ENCODE measurements at places on chromosomes 7 and 10. TPM values are rescaled to one million over a fixed set of nuclear protein-coding genes. Genes with fewer than 3 reads are reported as not detected.

DNA sequence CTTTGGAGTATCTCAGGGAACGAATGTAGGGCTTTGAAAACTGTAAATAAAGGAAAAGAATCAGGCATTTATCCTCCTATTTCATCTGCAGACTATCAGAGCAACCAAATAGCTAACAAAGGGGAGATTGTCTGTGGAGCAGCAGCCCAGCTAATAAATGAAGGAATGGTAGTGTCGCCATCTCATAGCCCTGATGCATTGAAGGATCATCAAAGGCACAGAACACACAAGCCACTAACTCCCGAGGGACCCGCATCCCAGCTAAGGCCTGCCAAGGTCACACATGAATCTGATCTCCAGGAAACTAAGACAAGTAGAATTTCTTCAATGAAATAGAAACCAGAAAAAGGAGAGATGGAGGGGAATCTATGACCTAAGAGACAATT, 38.2 kb downstream of the CALML5 start:
- H3K27me3 ChIP-seq, result no peaks in the 10 kb centered on the region
- H3K4me3 ChIP-seq, result no peak overlapping the region
- DNase-seq, result no peak
- H3K27ac ChIP-seq, result no peak overlapping the region

DNA sequence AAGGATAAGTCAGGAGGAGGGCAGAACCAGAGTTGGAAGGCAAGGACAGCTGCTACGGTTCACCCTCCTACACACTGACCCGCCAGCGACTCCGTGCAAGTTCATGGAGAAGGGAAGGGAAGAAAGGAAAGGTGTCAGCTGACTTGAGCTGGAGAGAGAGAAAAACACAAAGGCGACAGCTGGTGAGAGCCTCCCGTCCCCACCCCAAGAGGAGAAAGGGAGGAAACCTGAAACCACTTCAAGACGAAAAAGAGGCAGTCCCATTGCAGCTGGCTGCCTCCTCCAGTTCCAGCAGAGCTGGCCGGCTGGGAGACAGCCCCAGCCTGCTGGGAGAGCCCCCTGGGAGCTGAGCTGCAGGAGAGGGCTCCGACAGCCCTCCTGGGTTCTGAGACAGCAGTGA, 75.2 kb downstream of the PARD3 start:
- peaks cover 22% of the 10 kb centered on the region for H3K4me1 ChIP-seq
- H3K36me3 ChIP-seq, result no peaks in the 10 kb centered on the region
- no peak overlapping the region for H3K4me3 ChIP-seq
- H3K27me3 ChIP-seq, result no peaks in the 10 kb centered on the region

GRCh38 chr10:26557641-26558014, 119.5 kb downstream of the APBB1IP start:
- no peak for DNase-seq
- H3K4me1 ChIP-seq, result no peaks in the 10 kb centered on the region
- H3K27me3 ChIP-seq, result no peaks in the 10 kb centered on the region
- H3K36me3 ChIP-seq, result no peaks in the 10 kb centered on the region

DNA sequence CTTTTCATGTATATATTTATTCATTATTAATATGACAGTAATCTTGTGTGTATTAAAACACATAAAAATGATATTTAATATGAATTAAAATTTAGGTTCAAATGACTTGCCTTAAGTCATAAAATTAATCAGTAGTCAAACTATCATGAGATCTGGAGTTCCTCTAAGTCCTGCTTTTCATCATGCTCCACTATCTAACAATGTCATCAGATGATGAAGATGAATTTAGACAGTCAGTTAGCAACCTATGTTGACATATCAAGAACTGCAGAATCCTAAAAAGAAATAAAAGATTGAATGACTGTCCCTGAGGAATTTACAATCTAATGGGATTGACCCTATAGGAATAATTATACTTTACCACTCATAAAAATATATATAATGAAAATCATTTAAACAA, 7.1 kb downstream of the CABCOCO1 start:
- no peak overlapping the region for H3K4me3 ChIP-seq
- no peaks in the 10 kb centered on the region for H3K4me1 ChIP-seq
- no peak for DNase-seq

- no peaks in the 10 kb centered on the region for H3K27me3 ChIP-seq
- H3K4me1 ChIP-seq, result no peaks in the 10 kb centered on the region
- no peak overlapping the region for H3K4me3 ChIP-seq
Measured at GRCh38 chr10:28788762-28789161, 111.4 kb downstream of the BAMBI start.

DNA sequence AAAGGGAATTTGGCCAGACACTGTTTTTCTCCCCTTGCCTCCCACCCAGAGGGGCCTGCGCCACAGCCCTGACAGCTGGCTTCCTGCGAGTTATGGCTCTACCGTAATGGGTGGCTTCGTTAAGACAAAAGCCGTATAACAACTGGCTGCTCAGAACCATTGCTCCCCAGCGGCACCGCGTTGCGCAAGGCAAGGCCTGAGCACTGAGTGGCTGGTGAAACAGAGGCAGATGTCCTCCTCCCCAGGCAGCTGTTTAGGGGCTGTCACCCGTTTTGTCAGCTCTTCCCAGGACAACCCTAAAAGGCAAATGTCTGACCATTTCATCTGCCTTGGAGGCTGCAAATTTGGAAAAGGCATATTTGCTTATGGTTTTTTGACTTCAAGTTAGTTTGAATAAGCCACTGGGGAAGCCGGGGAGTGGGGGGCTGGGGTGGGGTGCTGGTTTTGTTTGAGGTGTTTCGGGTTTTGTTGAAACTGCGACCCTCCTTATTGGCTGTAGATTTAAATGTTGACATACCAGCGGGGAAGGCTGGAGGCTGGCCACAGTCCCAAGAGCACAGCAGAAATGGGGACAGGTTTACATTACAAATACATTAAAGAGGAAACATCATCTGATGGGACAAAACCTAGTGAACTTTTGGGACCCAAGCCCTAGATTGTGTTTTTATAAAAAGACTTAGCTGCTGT, 681 bp upstream of the SPOCK2 start:
- no peaks in the 10 kb centered on the region for H3K36me3 ChIP-seq
- H3K27ac ChIP-seq, result no peak overlapping the region
- peaks cover 17% of the 10 kb centered on the region for H3K4me1 ChIP-seq
- H3K4me3 ChIP-seq, result no peak overlapping the region

DNA sequence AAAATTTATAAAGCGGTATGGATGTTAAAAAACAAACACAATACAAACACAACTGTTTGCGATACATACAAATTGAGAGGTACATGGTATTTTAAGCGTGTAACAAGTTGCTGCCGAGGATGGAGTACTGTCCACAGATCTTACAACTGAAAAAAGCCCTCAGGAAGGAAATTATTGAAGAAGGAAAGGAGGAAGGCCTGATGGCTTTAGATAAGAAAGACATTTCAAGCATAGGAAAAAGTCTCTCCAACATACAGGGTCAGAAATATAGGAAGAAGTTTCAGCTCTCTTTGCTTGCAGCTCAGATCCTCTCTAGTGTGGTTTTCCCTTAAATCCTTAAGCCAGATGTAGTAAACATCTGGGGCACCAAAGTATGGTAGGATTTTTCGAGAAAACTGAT, 25.0 kb downstream of the RBM28 start:
- no peaks in the 10 kb centered on the region for H3K36me3 ChIP-seq
- no peak overlapping the region for H3K27ac ChIP-seq
- no peak overlapping the region for H3K4me3 ChIP-seq

GRCh38 chr7:9600974-9601373, 1167.6 kb downstream of the NXPH1 start:
- no peak overlapping the region for H3K4me3 ChIP-seq
- no peaks in the 10 kb centered on the region for H3K4me1 ChIP-seq
- H3K27me3 ChIP-seq, result no peaks in the 10 kb centered on the region
- no peak for DNase-seq
- H3K36me3 ChIP-seq, result no peaks in the 10 kb centered on the region

- DNase-seq, result no peak
- no peak overlapping the region for H3K27ac ChIP-seq
- no peaks in the 10 kb centered on the region for H3K36me3 ChIP-seq
- H3K4me1 ChIP-seq, result no peaks in the 10 kb centered on the region
- H3K4me3 ChIP-seq, result no peak overlapping the region
Measured at GRCh38 chr7:106883456-106884026, 18.5 kb downstream of the PIK3CG start.

GRCh38 chr7:123787220-123788007, 38.6 kb upstream of the WASL start:
- H3K27ac ChIP-seq, result no peak overlapping the region
- H3K4me1 ChIP-seq, result no peaks in the 10 kb centered on the region
- no peaks in the 10 kb centered on the region for H3K27me3 ChIP-seq
- DNase-seq, result no peak
- H3K4me3 ChIP-seq, result no peak overlapping the region

DNA sequence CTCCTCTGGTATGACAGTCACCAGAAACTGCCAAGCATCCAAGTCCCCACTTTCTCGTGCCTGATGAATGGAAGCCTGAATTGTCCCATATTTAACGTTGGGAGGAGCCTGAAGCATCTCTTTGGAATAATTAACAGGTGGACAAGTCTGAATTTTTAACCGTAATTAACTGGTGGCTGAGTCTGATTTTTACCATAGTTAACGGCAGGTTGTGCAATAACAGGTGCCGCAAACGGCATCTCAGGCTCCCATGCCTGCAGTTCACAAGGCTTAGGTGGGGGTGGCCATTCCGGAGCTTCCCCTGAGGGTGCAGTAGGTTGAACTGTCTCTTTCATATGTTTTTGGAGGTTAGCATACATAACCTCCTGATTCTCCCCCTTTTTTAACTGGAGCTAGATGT, 2.0 kb upstream of the GIMAP4 start:
- no peak overlapping the region for H3K27ac ChIP-seq
- H3K4me3 ChIP-seq, result no peak overlapping the region
- no peaks in the 10 kb centered on the region for H3K36me3 ChIP-seq
- no peaks in the 10 kb centered on the region for H3K27me3 ChIP-seq

DNA sequence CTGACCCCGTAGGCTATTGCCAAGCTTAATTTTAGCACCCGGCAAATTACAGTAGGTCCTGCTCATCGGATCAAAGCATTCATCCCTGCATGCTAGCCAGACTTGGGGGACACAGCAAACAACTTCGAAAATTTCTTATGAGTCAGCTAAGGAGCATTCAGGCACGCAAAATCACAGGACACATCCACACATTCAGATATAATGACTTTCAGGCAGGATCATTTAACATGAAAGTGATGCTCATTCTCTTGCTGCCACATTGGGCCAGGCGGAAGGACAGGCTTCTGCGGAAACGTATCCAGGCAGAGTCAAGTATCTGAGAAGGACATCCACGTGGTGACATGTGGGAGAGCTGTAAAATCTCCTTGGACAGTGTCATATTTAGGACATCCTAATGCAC, 474.0 kb upstream of the NRP1 start:
- H3K4me3 ChIP-seq, result no peak overlapping the region
- no peaks in the 10 kb centered on the region for H3K36me3 ChIP-seq
- DNase-seq, result no peak

DNA sequence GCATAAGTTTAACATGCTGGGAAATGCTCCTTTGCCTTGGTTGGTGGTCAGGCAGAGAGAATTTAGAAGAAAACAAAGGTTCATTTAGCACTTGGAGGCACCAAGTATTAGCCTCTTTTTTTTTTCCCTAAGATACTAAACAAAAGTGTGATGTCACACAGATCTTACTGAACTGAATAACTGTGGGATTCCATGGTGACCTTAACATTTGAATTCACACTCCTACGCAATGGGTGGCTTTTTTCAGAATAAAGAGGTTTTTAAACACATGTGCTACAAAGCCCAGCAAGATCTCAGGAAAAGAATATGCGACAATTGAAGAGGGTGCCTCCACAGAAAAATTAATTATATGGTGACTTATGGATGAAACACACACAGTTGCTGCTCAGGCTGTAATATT, 133.4 kb upstream of the ABCB5 start:
- no peak overlapping the region for H3K4me3 ChIP-seq
- no peak overlapping the region for H3K27ac ChIP-seq
- H3K36me3 ChIP-seq, result no peaks in the 10 kb centered on the region
- no peaks in the 10 kb centered on the region for H3K27me3 ChIP-seq
- no peaks in the 10 kb centered on the region for H3K4me1 ChIP-seq
- DNase-seq, result no peak

DNA sequence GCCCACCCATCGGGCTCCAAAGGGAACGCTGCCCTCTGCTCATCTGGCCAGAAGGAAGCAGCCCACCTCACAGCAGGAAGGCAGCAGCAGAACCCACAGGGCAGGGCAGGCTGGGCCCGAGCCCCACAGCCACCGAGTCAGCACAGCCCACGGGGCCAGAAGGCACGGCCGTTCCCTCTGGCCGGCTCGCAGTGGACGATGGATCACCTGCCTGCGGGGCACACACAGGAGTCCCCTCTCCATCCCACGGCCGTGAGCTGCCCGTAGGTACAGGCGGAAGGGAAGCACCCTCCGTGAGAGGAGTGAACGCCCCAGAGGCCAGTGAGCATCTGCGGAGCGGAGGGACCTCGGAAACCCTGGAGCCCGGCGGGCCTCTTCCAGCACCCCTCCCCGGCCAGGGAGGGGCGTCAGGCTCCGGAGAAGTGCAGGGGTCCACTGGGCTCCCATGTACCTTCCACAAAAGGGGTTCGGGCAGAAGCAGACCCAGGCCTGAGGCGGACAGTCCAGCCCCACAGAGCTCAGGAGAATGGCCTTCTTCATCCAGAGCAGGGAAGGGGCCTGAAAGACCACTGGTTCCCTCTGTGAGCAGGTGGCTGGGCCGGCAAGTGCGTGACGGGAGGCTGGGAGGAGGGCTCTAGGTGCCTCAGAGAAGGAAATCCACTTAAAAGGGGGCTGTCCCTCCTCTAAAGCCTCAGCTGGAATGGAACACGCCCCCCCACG, 11.7 kb downstream of the NUDT1 start:
- no peak overlapping the region for H3K4me3 ChIP-seq
- no peaks in the 10 kb centered on the region for H3K27me3 ChIP-seq
- H3K36me3 ChIP-seq, result no peaks in the 10 kb centered on the region
- H3K4me1 ChIP-seq, result no peaks in the 10 kb centered on the region

DNA sequence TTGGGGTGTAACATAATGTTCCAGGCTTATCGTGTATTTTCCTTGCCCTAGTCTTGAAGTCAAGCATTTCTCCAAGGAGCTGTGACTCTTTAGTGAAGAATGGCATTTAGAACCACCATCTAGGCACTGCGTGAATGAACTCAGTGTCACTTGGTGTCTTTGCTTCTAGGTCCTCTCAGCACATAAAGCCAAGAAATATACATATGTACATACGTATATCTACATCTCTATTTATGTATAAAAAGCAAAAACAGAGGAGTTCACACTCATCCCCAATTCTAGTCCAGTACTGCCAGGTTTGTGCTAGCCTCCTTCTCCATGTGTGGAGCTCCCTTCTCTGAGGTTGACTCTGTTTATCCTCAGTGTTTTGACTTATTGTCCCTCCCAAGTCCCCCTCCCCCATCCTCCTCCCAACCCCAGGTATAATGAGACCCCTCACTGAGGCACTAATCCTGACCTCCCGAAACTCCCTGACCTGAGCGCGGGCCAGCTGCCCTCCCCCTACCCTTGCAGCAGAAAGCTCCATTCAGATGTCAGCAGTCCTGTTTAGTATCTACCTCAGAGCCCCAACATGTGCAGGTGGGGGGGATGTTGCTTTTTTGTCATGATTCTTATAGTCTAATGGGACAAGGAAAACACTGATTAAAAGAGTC, 61.5 kb downstream of the GDI2 start:
- no peak for DNase-seq
- no peaks in the 10 kb centered on the region for H3K36me3 ChIP-seq
- H3K4me1 ChIP-seq, result no peaks in the 10 kb centered on the region
- H3K27ac ChIP-seq, result no peak overlapping the region
- H3K4me3 ChIP-seq, result no peak overlapping the region

The BTBD16 gene
- 21.3 TPM for polyA plus RNA-seq

The PRPS1L1 gene
- 84.5 TPM for polyA plus RNA-seq

The NME8 gene
- polyA plus RNA-seq, result 25.3 TPM

The GALNT17 gene
- polyA plus RNA-seq, result 10.9 TPM

The RTKN2 gene
- polyA plus RNA-seq, result 9.1 TPM

The HMX2 gene
- polyA plus RNA-seq, result not detected

The NCF1 gene
- 8.3 TPM for polyA plus RNA-seq

Data from testis (tissue), 5 donors.